ENCODE measurements at places on chromosomes 1 and 21. TPM values are rescaled to one million over a fixed set of nuclear protein-coding genes. Genes with fewer than 3 reads are reported as not detected.

DNA sequence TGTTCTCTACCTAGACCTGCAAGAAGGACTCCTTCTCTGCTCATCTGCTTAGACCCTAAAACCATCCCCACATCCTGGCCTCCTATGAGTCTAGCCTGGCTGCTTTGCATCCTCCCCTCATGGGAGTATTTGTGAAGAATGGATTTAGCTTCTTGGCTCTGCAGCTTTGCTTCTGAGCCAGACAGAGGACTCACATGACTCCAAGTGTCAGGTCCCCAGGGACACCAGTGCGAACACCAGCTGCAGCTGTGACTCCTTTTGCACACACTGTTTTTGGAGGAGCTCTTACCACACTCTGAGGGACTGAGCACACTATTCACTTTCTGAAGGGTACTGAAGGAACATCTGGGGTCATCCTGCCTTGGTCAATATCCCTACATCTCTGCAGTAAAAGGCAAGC is 131.8 kb upstream of the SGIP1 start:
- DNase-seq = no peak

PLEKHA6 gene
- 6.8 TPM for total RNA-seq

REN gene
- not detected for total RNA-seq

LAMC2 gene
- 13.0 TPM for total RNA-seq

GRCh38 chr1:223788746-223789415 is 56.9 kb downstream of the TP53BP2 start:
- no peak for DNase-seq
